Neuronal stem cell (in vitro differentiated cells): ENCODE measurements at places on chromosomes 3 and 15.

GRCh38 chr15:90248789-90249202 lies 560 bp upstream of the TTLL13 start:
- DNase-seq: no peak

DNA sequence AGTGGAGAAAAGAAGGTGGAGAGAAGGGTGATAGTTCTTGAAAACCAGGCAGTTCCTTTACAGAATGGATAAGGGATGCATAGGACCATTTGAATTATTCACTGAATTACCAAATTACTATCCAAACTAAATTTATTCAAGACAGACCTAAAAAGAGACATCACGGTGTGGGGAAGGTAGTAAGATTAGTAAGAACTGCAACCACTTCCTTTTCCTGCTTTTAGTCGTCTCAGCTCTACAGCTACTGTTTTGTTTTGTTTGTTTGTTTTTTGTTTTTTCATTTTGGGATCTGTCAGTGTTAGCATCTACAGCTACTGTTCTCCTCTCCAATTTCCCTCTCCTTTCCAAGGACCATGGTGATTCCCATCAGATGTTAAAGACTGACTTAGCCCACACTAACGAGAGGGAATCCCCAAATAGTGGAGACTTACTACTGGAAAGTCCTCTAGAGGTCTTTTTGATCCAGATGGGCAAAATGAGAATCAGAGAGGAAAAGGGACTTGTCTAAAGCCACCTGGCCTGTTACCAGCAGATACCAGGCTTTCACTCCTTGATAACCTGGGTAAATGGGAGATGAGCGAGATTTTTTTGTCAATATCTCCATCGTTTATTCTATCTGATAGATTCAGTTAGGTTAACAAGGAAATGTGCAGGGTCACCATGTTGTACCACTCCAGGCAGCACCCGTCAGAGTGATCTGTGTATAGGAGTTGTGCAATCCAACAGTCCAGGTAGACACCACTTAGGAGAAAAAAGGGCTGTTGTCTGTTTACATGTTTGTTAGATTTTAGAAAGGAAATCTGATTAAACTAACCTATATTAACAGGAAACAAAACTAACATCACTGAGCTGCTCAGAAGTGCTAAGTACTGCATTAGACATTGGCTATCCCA lies 6.0 kb downstream of the HCLS1 start:
- no peak for DNase-seq

DNA sequence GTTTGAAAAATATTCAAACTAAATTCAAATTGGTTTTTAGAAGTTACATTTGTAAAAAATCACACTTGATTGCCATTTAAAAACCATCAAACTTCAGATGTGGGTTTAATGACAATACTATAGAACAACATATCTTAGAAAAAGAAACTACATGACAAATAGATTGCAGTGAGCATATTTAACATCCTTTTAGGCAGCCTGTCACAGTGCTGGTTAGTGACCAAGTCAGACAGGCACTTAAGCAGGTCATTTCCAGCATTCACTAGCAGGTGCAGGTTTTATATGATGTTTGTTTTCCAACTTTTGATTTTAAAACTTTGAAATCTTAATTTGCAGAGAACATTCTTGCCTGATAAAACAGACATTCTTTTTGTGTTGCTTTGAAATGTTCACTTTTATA lies 115.7 kb downstream of the MBNL1 start:
- DNase-seq: no peak

GRCh38 chr15:32730677-32731654 lies 13.2 kb downstream of the GREM1 start:
- DNase-seq: peak; percentile 12

DNA sequence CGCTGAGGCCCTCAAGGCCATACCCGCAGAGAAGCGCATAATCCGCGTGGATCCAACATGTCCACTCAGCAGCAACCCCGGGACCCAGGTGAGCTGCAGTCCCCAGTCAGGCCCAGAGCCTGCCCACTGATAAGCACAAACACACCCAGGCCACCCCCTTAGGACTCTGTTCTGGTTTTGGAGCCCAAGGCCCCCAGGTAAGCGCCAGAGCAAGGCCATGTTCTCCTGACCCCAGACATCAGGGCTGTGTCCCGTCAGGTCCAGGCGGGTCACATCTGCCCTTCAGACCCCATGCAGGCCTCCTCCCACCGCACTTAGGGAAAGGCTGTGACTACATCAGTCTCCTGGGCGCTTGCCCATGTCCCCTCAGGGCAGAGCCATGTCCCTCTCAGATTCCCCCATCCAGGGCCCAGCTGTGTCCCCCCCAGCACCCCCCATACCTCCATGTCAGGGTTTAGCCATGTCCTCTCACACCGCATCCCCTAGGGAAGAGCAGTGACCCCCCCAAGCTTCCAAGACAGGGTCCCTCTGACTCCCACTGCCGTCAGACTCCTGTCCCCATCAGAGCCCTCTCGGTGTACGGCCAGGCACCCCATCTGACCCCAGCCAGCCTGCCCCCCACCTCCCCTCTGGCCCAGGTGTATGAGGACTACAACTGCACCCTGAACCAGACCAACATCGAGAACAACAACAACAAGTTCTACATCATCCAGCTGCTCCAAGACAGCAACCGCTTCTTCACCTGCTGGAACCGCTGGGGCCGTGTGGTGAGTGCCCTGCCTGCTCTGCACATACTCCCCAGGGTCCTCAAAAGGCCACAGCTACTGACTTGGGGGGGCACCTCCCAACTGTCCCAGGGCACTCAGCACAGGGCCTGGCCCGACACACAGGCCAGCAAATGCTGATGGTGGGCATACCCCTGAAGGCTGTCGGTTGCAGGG lies 1.6 kb downstream of the PARP3 start:
- DNase-seq: no peak

DNA sequence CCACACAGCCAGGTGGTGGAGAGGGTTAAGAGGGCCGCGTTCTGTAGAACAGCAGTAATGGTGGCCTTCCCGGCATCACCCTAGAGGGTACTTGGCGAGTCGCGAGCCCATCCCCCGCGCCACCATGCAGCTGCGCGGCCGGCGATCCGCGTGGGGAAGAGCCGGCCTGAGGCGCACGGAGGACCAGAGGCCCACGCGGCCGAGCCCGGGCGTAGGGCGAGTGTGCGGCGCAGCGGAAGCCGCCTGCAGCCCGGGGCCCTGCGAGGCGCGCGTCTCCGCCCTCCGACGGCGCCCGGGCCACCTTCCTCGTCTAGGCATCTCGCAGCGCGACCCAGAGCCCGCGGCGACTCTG lies 423 bp downstream of the TKT start:
- no peak for DNase-seq

DNA sequence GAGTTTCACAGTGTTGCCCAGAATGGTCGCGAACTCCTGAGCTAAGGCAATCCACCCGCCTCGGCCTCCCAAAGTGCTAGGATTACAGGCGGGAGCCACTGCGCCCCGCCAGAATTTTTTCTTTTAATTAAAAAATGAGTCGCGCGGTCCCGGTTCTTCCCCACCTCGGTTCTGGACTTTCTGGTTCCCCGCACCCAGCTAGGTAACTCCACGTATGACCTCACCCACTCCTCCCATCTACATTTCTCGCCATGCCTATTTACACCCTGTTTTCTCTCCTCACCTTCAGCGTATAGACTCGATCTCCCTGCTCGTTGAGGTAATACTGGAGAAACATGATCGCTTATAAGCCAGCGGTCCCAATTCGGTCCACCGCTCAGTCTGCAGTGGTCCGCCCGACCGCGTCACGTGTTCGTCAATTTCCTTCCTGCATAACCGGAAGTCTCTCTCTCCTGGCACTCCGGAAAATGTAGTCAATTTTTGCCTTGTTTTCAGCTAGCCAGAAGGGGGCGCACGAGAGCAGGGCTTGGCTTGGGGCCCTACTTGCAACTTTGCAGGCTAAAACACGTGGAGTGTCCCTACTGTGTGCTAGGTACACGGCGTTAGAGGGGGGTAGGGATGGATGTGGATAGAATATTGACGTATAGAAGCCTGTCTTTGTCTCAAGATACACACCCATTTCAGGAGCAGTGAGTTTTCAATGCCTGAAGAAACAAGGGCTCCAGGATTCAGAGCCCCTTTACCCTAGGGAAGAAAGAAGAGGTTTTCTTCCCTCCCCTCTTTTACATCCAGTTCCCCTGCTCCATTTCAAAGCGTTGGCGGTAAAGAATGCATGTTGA lies at the start of the genes NOP10 and NUTM1:
Gene NOP10, minus strand, starts transcription at position 400 of the 839 bp plus-strand sequence. Its CDS starts 63 bp downstream, at position 337.
Gene NUTM1, plus strand, starts transcription at position 579 of the 839 bp plus-strand sequence. CDS start 382 bp downstream, outside the sequence.
- peak; percentile 80 for DNase-seq

DNA sequence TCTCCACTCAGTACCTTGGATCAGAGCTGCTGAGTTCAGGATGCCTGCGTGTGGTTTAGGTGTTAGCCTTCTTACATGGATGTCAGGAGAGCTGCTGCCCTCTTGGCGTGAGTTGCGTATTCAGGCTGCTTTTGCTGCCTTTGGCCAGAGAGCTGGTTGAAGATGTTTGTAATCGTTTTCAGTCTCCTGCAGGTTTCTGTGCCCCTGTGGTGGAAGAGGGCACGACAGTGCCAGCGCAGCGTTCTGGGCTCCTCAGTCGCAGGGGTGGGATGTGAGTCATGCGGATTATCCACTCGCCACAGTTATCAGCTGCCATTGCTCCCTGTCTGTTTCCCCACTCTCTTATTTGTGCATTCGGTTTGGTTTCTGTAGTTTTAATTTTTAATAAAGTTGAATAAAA lies 7.0 kb upstream of the PODXL2 start:
- DNase-seq: no peak
